Tibial nerve (tissue), 4 donors: ENCODE measurements at places on chromosomes 6 and 20. TPM values are rescaled to one million over a fixed set of nuclear protein-coding genes. Genes with fewer than 3 reads are reported as not detected.

C6orf163 gene
- 2.7 TPM for total RNA-seq

SIRPD gene
- not detected for total RNA-seq

PRR18 gene
- total RNA-seq: 0.60 TPM

KHDC1L gene
- total RNA-seq: not detected

GRCh38 chr6:100622907-100623692 is 158.4 kb upstream of the SIM1 start:
- DNase-seq: no peak

GRCh38 chr6:125853756-125854155 is 63.0 kb downstream of the NCOA7 start:
- DNase-seq: no peak

GRCh38 chr20:16477632-16478031 is 95.6 kb downstream of the KIF16B start:
- no peak for DNase-seq
